Suppressor macrophage treated with lipopolysaccharide for 4 hours (primary cell): ENCODE measurements at places on chromosomes 16 and 17.

- DNase-seq: peak; percentile 50
These were observed 99.3 kb downstream of the GAS7 start for GRCh38 chr17:10099051-10099571.

DNA sequence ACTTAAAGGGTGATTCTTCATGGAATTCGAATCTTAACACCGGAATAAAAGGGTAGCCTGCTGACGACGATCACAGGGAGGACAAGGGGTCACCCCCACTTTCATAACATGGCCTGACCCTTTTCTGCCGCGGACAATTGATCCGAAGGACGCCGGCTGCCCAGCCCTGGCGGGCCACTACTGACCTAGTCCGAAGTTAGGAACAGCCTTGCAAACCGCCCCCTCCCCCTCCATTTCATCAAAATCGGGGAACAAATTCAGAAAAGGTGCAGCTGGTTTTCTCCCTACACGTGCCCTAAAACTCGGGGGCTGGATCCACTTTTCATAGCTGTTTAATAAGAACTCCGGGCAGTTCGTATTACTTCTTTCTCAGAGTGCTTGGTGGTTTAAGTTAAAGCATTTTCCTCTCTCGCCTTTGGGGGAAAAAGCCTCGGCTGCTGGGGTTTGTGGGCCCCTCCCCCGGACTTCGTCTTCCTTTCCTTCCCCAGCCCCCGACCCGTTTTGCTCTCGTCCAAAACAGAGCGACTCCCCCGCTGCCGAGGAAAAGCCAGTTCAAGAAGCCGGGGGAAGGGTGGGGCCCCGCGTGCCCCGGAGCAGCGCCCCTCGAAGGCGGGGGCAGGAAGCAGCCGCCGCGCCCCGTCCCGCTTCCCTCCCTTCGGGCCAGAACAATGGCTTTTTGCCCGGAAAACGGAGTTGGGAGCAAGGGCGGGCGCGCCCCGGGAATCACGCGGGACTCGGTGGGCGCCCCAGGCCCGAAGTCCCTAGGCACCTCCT is 641 bp upstream of the CBX2 start:
- DNase-seq: peak; percentile 29

GRCh38 chr17:4003501-4004421 is 39.5 kb upstream of the ATP2A3 start:
- DNase-seq: no peak

- no peak for DNase-seq
These were observed 12.1 kb downstream of the UBN1 start for GRCh38 chr16:4859190-4859899.

DNA sequence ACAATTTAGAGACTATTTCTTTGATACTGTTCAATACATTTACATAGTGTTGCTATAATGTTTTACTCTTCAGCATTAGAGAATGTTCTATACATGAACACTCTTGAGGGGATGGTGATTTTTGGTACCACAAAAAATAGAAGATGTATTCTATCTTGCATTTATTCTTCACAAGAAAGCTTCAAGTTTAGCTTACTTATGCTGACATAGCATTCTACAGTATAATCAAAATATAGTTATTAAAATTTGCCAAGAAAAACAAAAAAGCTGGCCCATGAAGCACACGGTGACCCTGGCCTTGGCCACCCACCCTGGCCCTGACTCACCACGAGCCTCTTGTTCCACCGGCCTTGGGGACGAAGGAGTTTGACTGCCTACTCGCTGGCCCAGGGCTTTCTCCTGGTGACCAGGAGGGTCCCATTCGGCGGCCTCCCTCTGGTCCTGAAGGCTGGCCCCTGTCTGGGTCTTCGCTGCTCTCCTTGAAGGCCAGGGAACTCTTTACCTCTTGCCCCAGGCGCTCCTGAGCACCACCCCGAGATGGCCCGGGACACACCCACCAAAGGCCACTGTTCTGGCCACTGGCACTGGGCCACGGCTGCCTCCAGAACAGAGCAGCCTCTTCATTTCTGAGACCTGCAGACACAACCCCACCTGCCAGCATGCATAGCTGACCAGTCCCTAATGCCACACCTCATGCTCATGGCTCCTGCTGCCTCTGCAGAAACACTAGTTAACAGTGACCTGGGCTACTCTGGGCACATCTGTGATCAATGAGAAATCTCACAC is 22.5 kb upstream of the ICAM2 start:
- no peak for DNase-seq

DNA sequence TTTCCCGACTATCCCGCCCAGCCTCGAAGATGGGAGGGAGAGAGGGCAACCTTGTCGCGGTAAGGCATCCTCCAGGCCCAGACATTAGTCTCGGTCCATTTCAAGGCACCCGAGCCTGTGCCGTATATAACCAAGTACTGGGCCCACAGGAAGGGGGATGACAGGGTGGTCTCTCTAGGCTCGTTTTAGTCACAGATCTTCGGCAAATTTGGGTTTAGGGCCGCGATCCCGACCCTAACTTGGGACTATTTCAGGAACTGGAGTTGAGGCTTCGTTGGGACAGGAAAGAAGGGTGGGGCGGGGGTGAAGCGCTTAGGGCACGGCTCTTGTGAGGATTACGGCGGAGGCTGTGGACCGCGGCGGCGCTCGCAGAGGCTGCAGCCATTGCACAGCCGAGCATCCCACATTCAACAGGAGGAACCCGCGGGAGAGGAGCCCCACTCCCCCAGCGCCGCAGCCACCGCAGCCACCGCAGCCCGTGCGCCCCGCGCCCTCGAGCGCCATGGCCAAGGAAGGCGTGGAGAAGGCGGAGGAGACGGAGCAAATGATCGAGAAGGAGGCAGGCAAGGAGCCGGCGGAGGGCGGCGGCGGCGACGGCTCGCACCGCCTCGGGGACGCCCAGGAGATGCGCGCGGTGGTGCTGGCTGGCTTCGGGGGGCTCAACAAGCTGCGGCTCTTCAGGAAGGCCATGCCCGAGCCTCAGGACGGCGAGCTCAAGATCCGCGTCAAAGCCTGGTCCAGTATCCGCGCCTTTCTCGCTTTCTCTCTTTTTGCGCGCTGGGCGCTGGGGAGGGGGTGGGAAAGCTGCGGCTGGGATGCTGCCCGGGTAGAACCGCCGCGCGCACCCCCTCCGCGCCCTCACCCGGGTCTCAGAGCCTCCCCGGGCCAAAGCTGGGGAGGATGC is at the start of gene VAT1L:
Gene VAT1L, plus strand, starts transcription at position 384 of the 904 bp plus-strand sequence. Its CDS starts 119 bp downstream, at position 503.
- DNase-seq: peak; percentile 6

DNA sequence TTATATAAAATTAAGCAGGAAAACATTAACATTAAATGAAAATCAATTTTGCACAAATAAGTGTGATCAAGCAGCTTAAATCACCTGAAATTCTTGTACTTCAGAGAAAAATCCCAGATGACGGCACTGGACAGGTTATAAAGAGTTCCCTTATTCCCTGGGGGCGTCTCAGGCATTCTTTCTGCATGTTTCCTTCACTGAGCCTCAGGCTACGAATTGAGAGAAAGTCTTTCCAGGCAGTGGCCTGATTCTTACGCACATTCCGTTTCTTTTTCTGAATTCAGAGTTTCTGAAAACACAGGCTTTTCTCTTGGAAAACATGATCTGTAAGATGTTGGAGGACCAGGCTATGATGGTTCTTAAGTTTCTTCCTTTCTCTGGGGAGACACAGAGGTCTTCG is 22.1 kb upstream of the PITPNM3 start:
- no peak for DNase-seq

DNA sequence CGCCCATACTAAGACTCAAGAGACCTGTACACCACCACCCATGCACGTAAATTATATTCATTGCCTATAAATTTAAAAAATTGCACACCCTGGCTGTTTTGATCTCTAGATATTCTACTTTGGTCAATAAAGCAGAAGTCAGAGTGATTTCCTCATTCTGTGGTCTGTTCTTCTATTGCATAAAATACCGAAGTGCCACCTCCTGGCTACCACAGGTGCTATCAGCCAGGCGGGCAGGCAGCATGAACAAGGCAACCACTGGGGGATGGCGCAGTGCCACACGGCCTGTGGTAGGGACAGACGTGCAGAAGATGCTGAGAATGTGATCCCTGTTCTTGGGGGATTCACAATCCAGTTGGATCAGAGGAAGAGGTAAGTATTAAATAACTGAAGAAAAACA is 122.3 kb downstream of the CDK5R1 start:
- DNase-seq: peak; percentile 23

- DNase-seq: no peak
These were observed 30.2 kb downstream of the CLTC start for GRCh38 chr17:59649886-59650285.

- no peak for DNase-seq
These were observed 6.7 kb upstream of the MPP3 start for GRCh38 chr17:43839670-43840108.

DNA sequence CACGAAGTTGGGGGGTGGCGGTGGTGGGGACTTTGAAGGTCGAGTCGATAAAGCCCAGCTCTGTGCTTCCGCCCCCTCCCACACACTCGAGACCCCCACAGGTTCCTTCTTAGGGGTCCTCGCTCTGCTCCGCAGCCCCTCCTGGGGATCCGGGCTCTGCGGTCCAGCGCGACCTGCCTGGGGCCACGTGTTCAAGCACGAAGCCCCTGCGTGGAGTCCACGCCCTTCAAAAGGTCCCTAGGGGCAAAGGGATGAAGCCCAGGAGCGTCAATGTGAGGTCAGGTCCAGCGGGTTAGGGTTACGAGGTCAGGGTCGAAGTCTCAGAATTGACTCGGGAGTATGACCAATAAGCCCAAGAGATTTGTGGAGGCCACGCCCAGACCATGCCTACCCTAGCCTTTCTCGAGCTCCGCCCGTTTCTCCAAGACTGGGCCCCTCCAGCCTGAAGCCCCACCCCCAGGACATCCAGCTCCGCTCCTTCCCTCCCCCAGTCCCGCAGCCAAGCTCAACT is 786 bp upstream of the CACNA1G start:
- DNase-seq: peak; percentile 65

- no peak for DNase-seq
These were observed 44.3 kb downstream of the FZD2 start for GRCh38 chr17:44601539-44601938.

- DNase-seq: peak; percentile 87
These were observed 5.8 kb upstream of the RARA start for GRCh38 chr17:40303009-40303657.

- no peak for DNase-seq
These were observed 263.5 kb downstream of the ENGASE start for GRCh38 chr17:79338152-79338551.

DNA sequence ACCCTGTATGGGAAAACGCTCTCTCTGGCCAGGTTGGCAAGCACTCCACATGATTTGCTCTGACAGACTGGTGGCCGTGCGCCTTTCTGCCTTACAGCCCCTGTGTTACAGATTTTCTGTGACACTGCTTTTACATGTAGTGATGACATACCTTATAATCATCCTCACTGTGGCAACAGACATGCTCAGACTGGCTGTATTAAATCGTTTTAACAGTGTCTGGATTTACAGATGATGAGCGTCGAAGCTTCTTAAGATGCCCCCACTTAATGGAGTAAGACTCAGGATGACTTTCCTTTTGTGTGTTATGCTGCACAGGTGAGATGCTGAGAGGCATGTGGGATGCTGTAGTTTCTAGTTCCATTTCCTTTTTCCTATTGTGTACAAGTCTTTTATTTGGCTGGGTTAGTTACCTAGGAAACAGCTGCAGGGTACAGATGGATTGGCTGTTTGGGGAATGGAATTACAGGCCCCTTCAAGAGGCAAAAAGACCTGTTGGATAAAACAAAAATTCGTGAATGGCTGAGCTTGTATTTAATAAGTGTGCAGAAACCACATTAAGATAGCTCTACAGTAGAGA is 20.9 kb upstream of the VWA3A start:
- DNase-seq: no peak

DNA sequence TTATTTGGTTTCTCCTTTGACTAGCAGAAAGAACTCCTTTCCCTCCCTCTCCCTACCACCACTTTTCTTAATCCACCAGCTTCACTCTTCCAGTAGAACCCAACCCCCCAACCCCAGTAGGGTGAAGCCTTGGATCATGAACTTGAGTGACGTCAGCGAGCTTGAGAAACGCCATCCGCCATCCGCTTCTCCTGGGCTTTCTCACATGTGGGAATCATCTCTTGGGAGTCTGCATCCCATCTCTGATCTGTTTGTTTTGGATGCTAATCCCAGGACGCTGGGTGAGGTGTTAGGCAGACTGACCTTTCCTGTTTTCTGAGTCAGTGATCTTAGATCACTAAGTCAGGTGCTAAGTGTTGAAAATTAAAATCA is 16.0 kb upstream of the SOX9 start:
- no peak for DNase-seq

DNA sequence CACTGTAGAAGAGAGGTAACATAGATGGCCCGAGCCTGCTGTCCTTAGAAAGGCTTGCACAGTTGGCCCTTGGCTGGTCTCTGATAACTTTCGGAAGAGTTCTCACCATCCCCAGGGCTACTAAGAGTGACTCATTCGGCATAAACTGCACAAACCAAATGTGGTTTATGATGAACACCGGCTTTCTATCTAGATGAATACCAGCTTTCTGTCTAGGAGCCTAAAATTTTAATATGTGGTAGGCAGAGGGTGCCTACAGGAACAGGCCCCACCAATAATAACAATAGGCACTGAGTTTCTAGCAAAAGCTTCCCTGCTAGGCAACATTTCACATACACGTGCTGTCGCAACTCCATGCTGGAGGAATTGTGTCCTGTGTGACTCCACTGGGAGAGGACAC is 15.4 kb downstream of the CNOT1 start:
- no peak for DNase-seq

DNA sequence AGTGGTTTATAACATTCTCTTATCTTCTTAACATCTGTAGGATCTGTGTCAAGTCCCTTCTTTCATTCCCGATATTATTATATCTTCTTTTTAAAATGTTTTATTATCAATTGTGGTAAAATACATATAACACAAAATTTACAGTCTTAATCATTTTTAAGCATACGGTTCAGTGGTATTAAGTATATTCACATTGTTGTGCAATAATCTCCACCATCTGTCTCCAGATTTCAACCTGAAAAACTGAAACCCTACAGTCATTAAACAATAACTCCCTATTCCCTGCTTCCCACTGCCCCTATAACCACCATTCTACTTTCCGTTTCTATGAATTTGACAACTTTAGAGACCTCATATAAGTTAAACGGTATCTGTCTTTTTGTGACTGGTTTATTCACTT is 45.5 kb downstream of the CEP112 start:
- DNase-seq: no peak

DNA sequence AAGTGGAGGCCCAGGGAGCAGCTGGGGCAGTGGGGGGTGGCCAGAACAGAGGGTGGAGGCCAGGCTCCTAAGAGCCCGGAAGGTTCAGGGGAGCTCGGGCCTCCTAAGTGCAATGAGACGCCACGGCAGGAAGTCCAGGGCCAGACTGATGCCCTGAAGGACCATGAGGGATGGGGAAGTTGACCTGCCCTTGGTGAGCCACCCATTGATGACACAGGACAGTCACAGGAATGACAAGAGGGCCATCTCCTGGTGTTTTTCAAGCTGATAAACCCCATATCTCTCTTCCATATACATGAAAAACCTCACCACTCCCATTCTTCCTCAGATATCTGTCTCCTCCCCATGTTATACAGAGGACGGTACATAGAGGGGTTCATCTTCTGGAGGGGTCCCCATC is 5.8 kb upstream of the MRPL58 start:
- peak; percentile 47 for DNase-seq

DNA sequence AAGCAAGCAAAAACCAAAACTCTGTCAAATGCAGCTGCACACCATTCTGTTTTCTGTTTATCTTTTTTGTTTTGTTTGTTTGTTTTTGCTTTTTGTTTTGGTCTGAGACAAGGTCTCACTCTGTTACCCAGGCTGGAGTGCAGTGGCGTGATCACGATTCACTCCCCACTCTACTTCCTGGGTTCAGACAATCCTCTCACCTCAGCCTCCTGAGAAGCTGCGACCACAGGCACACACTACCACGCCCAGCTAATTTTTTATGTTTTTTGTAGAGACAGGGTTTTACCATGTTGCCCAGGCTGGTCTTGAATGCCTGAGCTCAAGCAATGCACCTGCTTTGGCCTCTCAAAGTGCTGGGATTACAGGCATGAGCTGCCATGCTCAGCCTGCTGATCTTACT is 19.3 kb upstream of the SLFN13 start:
- no peak for DNase-seq
